Adrenal gland (tissue), 19 donors: ENCODE measurements at places on chromosomes 7 and 10.

DNA sequence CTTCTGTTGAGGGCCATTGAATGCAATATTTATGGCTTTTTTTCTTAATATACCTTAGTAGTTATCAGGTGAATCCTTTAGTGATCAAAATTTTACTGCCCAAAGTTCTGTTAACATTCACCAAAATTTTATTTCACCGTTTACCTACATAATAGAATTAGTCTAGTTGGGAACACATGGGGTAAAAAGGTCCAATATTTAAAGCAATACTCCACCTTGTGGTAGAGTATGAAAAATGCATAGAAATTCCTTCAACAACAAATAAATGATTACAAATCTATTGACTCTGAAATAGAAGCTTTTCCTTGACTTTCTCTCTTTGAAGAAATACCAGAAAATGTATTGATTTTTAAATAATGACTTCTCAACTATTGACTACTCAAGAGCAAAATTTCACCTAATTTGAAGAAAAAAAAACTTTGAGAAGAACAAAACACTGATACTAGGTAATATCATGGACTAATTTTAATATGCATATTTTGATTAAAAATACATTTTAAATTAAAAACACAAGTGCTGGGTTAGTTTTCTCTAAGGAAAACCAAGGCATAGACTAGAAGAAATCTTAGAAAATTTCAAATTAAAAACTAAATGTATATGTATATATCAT is 43.3 kb downstream of the POLR1F start:
- H3K36me3 ChIP-seq, result no peaks in the 10 kb centered on the region

DNA sequence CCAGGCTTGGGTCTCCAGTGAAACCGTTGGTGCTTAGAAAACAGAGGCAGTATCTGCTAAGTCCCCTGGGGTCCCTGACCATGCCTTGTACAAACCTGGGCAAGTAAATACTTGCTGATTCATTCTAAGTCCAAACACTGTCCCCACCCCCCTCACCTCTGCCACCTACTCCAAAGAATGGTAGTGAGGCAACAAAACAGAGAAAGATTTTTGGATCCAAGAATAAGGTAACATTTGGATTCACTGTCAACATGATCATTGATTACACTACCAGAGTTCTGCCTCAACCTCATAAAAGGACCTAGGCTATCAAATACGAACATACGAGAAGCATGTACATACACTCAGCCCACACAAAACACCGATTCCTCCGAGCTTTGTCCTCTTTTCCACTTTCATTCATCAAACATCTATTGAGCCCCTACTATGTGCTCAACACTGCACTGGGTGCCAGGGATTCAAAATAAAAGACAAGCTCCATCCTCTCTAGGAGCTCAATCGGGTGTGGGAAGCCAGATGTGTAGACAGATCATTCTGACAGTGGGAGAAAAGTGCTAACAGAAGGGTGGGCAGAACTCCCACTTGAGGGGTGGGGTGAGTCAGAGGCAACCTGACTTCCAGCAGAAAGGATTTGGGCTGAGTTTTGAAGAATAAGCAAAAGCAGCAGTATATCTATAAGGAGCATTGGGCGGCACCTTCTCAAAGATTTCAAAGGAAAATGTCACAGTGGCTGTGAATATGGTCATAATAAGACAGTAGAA is 71.2 kb downstream of the GFRA1 start:
- no peak overlapping the region for H3K27ac ChIP-seq
- no peaks in the 10 kb centered on the region for H3K4me1 ChIP-seq
- DNase-seq, result no peak
- no peak overlapping the region for H3K4me3 ChIP-seq
- no peaks in the 10 kb centered on the region for H3K27me3 ChIP-seq
- no peaks in the 10 kb centered on the region for H3K36me3 ChIP-seq

- no peaks in the 10 kb centered on the region for H3K27me3 ChIP-seq
- no peaks in the 10 kb centered on the region for H3K4me1 ChIP-seq
- H3K4me3 ChIP-seq, result no peak overlapping the region
- H3K27ac ChIP-seq, result no peak overlapping the region
- DNase-seq, result no peak
Measured at GRCh38 chr10:128306535-128306934, 180.3 kb upstream of the MKI67 start.

- no peaks in the 10 kb centered on the region for H3K36me3 ChIP-seq
- H3K27me3 ChIP-seq, result no peaks in the 10 kb centered on the region
- H3K27ac ChIP-seq, result peak within 1 kb of the TSS; percentile 95
- peak within 1 kb of the TSS; percentile 9 for H3K4me3 ChIP-seq
- peaks cover 7% of the 10 kb centered on the region for H3K4me1 ChIP-seq
- DNase-seq, result peak; percentile 85
Measured at GRCh38 chr10:32445740-32446535, at the start of gene CCDC7. Gene CCDC7, plus strand, starts transcription at chr10:32446140. Its CDS starts 5,503 bp downstream, at chr10:32451643.

GRCh38 chr10:5325076-5325475 is 39.7 kb upstream of the UCN3 start:
- no peaks in the 10 kb centered on the region for H3K27me3 ChIP-seq
- no peak overlapping the region for H3K27ac ChIP-seq
- H3K4me3 ChIP-seq, result no peak overlapping the region
- no peaks in the 10 kb centered on the region for H3K36me3 ChIP-seq
- no peaks in the 10 kb centered on the region for H3K4me1 ChIP-seq
- DNase-seq, result no peak
